Hematopoietic multipotent progenitor cell (in vitro differentiated cells): ENCODE measurements at places on chromosomes 5 and 9. TPM values are rescaled to one million over a fixed set of nuclear protein-coding genes. Genes with fewer than 3 reads are reported as not detected.
A peak's percentile ranks its signal among the peaks of the same experiment; 100 is the strongest.

HTR1A gene
- not detected for total RNA-seq

DNA sequence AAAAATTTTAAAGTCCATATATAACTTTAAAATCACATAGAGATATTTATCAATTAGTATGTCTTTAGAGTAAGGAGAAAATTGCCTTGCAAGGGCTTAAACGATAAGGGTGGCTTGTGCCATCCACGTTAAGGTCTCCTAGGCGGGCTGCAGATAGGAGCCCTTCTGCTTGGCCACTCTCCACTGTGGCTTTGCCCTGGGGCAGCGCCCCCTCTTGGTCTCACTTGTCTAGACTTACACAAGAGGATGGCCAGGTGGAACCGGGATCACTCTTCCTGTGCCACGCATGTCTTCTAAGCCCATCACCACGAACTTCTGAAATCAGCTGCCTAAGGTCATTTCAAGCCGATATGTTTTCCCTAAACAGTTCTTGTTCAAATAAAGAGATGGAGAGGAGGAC lies 2.9 kb downstream of the FPGS start:
- DNase-seq = peak; percentile 45

DNA sequence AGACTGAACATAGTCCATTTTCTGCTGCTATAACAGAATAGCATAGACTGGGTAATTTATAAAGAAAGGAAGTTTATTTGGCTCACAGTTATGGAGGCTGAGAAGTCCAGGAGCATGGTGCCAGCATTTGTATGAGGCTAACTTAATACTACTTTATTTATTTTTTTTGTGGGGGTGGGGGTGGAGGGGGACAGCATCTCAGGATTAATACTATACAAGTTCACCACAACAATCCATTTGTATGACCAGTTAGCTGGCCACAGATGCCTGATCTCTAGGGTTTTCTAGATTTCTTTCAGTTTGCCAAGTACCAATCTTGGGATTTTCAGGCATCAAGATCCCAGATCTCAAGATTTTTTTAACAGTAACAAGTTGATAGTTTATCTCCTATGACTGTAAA lies 20.3 kb downstream of the ANGPTL2 start:
- no peak for DNase-seq

RFX3 gene
- total RNA-seq = 31.5 TPM

HCN1 gene
- under 0.01 TPM for total RNA-seq

C9 gene
- total RNA-seq = not detected

DNA sequence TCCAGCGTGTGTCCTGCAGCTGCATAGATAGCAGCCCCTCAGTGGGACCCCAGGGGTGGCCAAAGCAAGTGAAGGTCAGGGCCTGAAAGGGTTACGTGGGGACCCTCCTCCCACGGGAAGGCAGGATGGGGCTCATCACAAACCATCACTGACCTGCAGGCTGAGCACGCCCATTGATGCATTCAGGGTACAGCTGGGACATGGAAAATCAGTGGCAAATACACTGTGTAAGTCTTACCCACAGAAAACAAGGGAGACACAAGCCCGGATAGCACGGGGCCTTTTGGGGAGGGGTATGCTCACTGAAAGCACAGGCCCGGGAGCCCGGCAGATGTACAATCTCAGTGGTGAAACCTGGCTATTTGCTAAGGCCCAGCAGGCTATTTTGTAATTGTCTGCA lies 49.1 kb downstream of the SEMA4D start:
- DNase-seq = no peak

DNA sequence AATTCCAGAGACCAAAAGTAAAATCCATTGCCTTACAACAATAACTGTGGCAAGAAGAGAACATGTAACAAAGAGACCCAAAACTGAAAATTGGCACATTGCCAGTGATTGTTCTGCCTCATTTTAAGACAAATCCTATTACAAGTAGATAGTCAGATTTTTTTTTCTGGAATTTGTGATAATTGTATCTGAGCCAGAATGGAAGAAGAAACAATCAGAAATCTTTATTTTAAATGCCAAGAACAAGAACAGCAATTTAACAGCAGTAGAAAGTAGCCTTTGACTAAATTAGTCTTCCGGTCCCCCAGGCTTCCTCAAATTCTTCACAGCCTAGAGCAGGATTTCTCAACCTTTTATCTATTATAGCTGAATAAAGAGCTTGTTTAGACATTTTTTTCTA lies 106.7 kb upstream of the PTPN3 start:
- no peak for DNase-seq

BAAT gene
- not detected for total RNA-seq

DNA sequence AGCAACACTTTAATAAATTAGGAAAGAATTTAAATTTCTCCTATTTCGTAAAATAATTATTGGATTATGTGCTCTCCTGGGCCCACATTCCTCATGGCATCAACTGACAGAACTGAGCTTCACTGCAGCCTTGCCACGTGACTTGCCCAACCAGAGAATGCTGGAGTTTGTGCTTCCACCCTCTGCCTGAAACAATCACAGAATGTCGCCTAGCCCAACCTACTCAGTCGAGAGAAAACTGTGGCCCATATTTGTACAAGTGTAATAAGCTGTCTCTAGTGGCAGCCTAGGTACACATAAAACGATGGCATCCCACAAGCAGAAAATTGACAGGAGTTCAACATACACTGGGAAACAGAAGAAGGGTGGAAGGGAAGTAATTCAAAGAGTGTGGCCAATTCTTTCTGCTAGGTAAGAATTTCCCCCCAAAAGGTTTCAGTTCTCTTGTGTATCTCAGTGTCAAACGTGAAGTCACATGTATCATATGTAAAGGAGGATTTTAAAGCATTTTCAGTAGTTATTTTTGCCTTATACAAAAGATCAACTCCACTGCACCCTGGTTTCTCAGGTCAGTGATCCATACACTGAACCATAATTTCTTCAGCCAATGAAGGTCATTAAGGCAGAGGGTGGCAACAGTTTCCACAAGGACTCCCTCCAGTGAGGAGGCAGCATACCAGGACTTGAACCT lies 41.7 kb downstream of the ZNF608 start:
- DNase-seq = no peak

GFRA3 gene
- total RNA-seq = 0.27 TPM

GRCh38 chr5:142325725-142326479 lies 1.1 kb upstream of the SPRY4 start:
- no peak for DNase-seq

GRCh38 chr9:20135119-20135697 lies 346.4 kb upstream of the SLC24A2 start:
- DNase-seq = no peak

CTNND2 gene
- not detected for total RNA-seq

DNA sequence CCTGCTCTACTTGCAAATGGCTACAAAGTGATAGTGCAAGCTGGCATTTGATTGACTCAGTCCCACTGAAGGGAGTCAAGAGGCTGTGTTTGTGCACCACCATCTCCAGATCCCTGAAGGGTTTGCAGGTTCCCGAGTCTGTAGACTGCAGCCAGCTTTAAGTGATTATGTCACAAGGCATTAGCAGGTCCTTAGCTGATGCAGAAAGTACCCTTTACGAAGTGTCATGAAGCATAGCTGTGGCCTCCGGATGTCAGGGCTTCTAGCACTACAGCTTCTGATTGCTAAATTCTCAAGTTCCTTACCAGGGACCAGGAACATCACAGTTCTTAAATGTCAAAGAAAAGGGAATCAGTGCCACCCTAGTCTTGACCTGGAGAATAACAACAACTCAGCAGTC lies 311.3 kb upstream of the TRPC7 start:
- DNase-seq = no peak

PHYHD1 gene
- 3.2 TPM for total RNA-seq

GRCh38 chr5:57988813-57989212 lies 471.1 kb downstream of the PLK2 start:
- no peak for DNase-seq

- DNase-seq = no peak
Observed at GRCh38 chr9:137162505-137163364, 7.1 kb downstream of the LRRC26 start.

DNA sequence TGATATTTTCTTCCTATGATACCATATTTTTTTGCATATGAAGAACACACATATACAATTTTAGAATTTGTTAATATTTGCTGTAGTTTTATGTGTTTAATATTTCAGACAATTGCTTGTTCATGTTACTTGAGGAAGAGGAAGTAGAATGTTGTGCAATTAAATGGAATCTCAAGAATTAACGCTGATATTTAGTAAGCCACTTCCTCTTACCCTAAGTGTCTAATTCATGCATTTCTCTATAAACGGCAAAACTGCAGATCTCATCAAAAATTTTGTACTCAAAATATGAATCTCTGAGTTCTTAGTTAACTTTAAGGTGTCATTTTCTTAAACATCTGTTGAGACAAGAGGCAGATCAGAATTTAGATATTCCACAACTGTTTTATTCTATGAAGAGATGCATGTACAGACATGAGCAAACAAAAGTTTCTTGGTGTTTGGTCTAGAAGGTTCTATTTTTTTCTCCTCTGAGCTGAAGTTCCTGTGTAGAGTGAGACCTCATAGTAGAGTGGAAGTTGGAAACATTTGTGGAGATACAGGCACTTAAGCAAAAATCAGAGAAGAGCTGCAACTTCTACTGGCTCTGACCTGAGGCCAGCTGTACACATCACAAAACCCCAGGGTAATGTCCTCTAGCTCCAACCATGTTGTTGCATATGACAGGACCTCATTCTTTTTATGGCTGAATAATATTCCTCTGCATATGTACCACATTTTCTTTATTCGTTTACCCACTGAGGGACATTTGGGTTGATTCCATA lies 16.6 kb upstream of the TGFBI start:
- DNase-seq = peak; percentile 75
